ENCODE measurements at places on chromosomes 3 and 15.
A peak's percentile ranks its signal among the peaks of the same experiment; 100 is the strongest.

GRCh38 chr3:63972987-63973386 lies 50.3 kb downstream of the PSMD6 start:
- H3K36me3 ChIP-seq = peaks cover 16% of the 10 kb centered on the region
- no peak overlapping the region for H3K4me3 ChIP-seq
- peaks cover 82% of the 10 kb centered on the region for H3K4me1 ChIP-seq
- DNase-seq = no peak

GRCh38 chr3:195802795-195803194 lies 8.9 kb downstream of the MUC4 start:
- DNase-seq = no peak
- H3K27ac ChIP-seq = no peak overlapping the region
- H3K4me3 ChIP-seq = peak overlapping the region; percentile 38
- peaks cover 9% of the 10 kb centered on the region for H3K4me1 ChIP-seq
- H3K27me3 ChIP-seq = peaks cover 43% of the 10 kb centered on the region

DNA sequence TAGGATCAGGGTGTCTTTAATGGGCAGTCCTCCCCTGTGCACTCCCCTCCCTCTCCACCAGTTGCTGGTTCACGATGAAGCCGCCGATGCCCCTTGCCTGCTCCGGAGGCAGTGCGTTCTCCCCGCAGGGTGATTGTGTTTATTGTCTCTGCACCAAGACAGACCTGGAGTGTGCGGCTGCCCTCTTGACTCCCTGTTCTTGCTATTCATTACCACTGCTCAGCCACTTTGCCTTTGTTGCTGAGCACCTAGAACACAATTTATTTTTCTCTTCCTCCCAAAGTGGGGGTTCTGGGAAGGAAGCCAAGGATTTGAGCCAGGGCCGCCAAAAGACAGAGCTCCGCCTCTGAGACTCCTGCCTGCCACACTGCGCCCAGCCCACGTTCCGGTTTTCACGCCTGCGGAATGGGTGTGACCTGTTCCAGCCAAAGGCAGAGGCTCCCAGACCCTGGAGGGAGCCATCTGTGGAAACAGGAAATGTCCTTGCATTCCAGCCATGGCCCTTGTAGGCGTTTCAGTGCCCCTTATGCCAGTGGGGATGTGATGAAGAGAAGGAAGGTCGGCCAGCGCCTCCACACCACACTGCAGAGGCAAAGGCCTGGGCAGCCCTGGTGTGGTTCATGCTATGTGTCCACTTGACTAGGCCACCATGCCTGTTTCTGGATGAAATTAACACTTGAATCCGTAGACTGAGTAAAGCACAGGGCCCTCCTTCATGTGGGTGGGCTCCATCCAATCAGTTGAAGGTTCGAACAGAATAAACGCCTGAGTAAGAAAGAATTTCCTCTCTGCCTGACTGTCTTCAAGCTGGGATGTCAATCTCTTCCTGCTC lies 85.8 kb downstream of the HMG20A start:
- DNase-seq = no peak
- H3K4me3 ChIP-seq = no peak overlapping the region
- peaks cover 34% of the 10 kb centered on the region for H3K4me1 ChIP-seq
- H3K27me3 ChIP-seq = peaks cover 3% of the 10 kb centered on the region

GRCh38 chr3:114213292-114213626 lies 24.1 kb downstream of the ZNF80 start:
- no peaks in the 10 kb centered on the region for H3K4me1 ChIP-seq
- DNase-seq = peak; percentile 81
- H3K36me3 ChIP-seq = no peaks in the 10 kb centered on the region

- DNase-seq = no peak
- H3K27ac ChIP-seq = no peak overlapping the region
- H3K36me3 ChIP-seq = no peaks in the 10 kb centered on the region
- H3K4me3 ChIP-seq = no peak overlapping the region
- H3K27me3 ChIP-seq = peaks cover 30% of the 10 kb centered on the region
- H3K4me1 ChIP-seq = no peaks in the 10 kb centered on the region
These were observed 8.7 kb upstream of the ACSBG1 start for GRCh38 chr15:78243058-78243457.

DNA sequence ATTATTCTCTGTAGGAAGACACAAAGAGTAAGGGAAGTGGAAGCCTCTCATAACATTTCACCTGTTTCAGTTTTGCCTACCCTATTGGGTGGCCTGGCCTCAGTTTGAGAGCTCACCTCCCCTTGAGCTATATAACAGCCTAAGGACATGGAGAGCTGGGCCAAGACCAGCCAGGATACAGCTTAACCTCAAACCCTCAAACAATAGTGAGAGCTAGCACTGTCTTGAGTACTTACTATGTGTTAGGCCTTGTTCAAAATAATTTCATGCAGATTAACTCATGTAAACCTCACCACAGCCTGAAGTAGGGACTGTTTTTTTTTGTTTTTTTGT lies 15.0 kb upstream of the TBL1XR1 start:
- H3K27ac ChIP-seq = no peak overlapping the region
- no peak overlapping the region for H3K4me3 ChIP-seq
- peaks cover 4% of the 10 kb centered on the region for H3K27me3 ChIP-seq
- H3K4me1 ChIP-seq = no peaks in the 10 kb centered on the region
- no peaks in the 10 kb centered on the region for H3K36me3 ChIP-seq
- no peak for DNase-seq

- H3K36me3 ChIP-seq = peaks cover 60% of the 10 kb centered on the region
- H3K27ac ChIP-seq = no peak overlapping the region
- peaks cover 46% of the 10 kb centered on the region for H3K4me1 ChIP-seq
- H3K27me3 ChIP-seq = peaks cover 2% of the 10 kb centered on the region
- no peak overlapping the region for H3K4me3 ChIP-seq
These were observed 54.5 kb upstream of the ABHD10 start for GRCh38 chr3:111924283-111924682.

DNA sequence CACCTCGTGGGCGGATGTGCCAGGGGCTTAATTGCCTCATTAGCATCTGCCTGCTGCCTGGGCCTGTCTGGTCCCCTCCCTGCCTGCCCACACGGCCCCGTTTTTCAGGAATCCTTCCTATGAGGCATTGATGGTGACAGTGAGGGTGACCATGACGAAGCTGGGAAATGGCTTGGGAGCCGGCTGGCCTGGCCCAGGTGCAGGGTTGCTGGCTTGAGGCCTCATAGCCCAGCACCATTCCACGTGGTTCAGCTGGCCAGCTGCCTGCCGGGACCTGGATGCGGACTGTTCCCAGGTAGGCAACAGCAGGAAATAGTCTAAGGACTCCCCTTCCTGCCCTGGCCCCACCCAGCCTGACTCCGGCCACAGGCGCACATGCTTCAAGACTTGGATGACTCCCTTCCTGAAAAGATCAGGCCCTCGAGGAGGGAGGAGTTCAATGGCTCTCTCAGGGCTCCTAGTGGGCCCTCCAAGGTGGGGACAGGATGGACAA lies 8.9 kb upstream of the DUSP7 start:
- peaks cover 3% of the 10 kb centered on the region for H3K27me3 ChIP-seq
- H3K36me3 ChIP-seq = no peaks in the 10 kb centered on the region
- H3K4me1 ChIP-seq = peaks cover 24% of the 10 kb centered on the region
- no peak for DNase-seq
- no peak overlapping the region for H3K4me3 ChIP-seq
- no peak overlapping the region for H3K27ac ChIP-seq

GRCh38 chr3:5128849-5129248 lies 6.8 kb downstream of the ARL8B start:
- no peak for DNase-seq
- H3K4me1 ChIP-seq = peaks cover 37% of the 10 kb centered on the region
- H3K27me3 ChIP-seq = no peaks in the 10 kb centered on the region
- H3K27ac ChIP-seq = no peak overlapping the region
- H3K4me3 ChIP-seq = no peak overlapping the region

GRCh38 chr3:57803647-57804081 lies 47.6 kb downstream of the SLMAP start:
- H3K36me3 ChIP-seq = no peaks in the 10 kb centered on the region
- no peaks in the 10 kb centered on the region for H3K27me3 ChIP-seq
- peaks cover 79% of the 10 kb centered on the region for H3K4me1 ChIP-seq
- H3K27ac ChIP-seq = peak overlapping the region; percentile 69

DNA sequence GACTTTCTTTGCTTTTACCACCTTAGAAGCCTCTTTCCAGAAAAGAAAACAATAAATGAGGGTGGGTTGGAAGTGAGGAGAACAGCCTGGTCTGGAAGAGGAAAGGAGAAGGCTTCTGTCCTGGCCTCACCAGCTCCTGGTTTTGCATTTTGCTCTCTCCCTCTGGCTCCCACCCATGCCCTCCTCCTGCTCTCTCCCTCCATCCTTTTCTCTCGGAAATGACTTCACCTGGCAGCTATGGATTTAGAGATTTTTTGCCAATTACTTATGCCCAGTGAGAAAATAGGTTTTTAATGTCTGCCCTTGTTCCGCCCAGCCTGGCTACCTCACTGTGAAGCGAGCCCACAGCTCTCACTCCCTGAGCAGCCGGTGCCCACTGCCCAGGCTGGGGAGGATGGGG lies 77.9 kb upstream of the NTRK3 start:
- peaks cover 22% of the 10 kb centered on the region for H3K4me1 ChIP-seq
- DNase-seq = peak; percentile 60
- H3K27ac ChIP-seq = peak overlapping the region; percentile 34

DNA sequence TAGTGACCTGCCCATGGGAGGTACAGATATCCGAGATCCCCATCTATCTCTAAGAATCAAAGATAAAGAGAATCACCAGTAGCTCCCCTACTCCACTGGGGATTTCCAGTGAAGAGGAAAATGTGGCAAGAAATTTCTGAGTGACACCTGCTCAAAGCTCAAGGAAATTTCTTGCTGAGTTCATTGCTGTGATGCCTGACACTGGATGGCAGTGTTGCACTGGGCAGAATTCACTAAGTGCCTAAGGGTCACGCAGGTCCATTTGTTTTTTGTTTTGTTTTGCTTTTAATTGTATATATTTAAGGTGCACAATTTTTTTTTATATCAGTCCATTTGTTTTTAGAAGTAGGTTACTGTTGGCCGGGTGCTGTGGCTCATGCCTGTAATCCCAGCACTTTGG lies 109.5 kb upstream of the KCNAB1 start:
- H3K27ac ChIP-seq = no peak overlapping the region
- DNase-seq = no peak
- no peak overlapping the region for H3K4me3 ChIP-seq
- no peaks in the 10 kb centered on the region for H3K4me1 ChIP-seq
- H3K27me3 ChIP-seq = peaks cover 2% of the 10 kb centered on the region

DNA sequence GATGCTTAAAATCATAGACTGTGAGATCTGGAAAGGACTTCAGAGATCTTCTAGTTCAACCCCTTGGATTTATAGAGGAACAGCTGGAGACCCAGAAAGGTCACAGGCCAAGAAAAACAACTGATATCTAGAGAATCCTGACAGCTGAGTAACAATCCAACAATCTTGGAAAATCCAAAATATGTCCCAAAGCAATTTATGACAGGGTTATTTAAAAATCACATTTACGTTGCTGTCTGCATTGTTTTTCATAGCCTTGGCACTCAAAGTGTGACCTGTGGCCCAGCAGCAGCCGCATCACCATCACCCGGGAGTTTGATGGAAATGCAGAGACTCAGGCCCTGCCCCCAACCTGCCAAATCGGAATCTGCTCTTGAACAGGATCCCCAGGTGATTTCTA lies 78.8 kb downstream of the FBN1 start:
- peak overlapping the region; percentile 79 for H3K27ac ChIP-seq
- peaks cover 93% of the 10 kb centered on the region for H3K4me1 ChIP-seq
- H3K27me3 ChIP-seq = no peaks in the 10 kb centered on the region
- no peak for DNase-seq
- H3K4me3 ChIP-seq = peak overlapping the region; percentile 56
- H3K36me3 ChIP-seq = peaks cover 47% of the 10 kb centered on the region

DNA sequence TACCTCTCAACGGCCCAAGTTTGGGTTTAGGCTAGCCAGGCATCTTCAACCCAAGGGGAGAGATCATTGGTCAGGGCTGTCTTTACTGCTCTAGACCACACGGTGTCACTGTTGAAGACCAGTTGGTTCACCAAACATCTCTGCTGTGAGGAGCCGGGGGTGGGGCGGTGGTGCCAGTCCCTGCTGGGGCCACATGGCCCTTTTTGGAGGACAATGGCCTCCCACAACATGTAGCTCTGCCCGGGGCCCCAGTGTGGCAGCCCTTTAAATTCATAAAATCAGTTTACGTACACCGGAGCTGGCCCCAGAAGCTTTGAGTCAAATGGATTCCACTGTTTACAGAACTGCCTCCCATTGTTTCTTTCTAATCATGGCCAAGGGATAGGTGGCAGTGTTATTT lies 19.1 kb upstream of the TM4SF18 start:
- H3K27me3 ChIP-seq = no peaks in the 10 kb centered on the region
- DNase-seq = peak; percentile 48
- H3K4me3 ChIP-seq = no peak overlapping the region
- H3K36me3 ChIP-seq = no peaks in the 10 kb centered on the region
- H3K4me1 ChIP-seq = peaks cover 47% of the 10 kb centered on the region
- peak overlapping the region; percentile 71 for H3K27ac ChIP-seq

GRCh38 chr3:152266221-152266995 lies 2.3 kb upstream of the MBNL1 start:
- H3K4me3 ChIP-seq = peak overlapping the region; percentile 90
- peaks cover 46% of the 10 kb centered on the region for H3K4me1 ChIP-seq
- peaks cover 3% of the 10 kb centered on the region for H3K27me3 ChIP-seq
- DNase-seq = peak; percentile 92

GRCh38 chr3:124557-125179 lies 71.9 kb upstream of the CHL1 start:
- no peak for DNase-seq
- H3K27me3 ChIP-seq = no peaks in the 10 kb centered on the region
- no peak overlapping the region for H3K27ac ChIP-seq
- no peaks in the 10 kb centered on the region for H3K4me1 ChIP-seq
- H3K4me3 ChIP-seq = no peak overlapping the region
- no peaks in the 10 kb centered on the region for H3K36me3 ChIP-seq

DNA sequence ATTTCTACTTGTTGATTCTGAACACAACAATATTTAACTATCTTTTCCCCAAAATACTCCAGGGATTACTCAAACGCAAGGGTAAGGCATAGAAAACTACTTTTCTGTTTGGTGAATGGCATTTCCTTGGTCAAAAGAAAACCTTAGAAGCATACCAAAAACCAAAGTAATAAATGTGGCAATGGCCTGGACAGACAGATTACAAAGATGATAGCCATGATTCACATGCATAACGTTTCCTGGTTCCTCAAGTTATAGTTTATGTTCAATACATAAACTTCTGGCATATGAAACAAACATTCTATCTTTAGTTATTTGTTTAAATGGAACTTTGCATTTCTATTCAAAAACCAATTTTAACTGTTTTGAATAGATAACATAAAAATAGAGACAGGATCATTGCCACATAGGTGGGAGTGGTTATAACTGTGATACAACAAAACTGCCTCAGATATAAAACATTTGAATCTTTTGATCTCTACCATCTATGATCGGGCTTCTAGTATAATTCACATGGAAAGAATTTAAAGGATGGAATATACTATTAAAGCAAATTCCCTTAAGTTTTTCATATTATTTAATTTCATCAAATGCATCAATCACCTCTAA lies 32.1 kb downstream of the FOXP1 start:
- peaks cover 52% of the 10 kb centered on the region for H3K4me1 ChIP-seq
- H3K36me3 ChIP-seq = peaks cover 7% of the 10 kb centered on the region
- peak; percentile 79 for DNase-seq
- peak overlapping the region; percentile 60 for H3K4me3 ChIP-seq
- peak overlapping the region; percentile 70 for H3K27ac ChIP-seq

DNA sequence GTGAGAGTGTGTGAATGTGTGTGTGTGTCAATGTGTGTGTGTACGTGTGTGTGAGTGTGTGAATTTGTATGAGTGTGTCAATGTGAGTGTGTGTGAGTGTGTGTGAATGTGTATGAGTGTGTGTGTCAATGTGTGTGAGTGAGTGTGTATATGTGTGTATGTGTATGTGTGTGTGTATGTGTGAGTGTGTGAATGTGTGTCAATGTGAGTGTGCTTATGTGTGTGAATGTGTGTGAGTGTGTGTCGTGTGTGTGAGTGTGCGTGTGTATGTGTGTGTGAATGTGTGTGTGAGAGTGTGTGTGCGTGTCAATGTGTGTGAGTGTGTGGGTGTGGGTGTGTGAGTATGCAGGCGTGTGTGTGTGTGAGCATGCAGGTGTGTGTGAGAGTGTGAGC lies 93.5 kb upstream of the ALDH1A3 start:
- H3K4me3 ChIP-seq = no peak overlapping the region
- peaks cover 9% of the 10 kb centered on the region for H3K27me3 ChIP-seq
- no peaks in the 10 kb centered on the region for H3K36me3 ChIP-seq
- DNase-seq = no peak
- no peak overlapping the region for H3K27ac ChIP-seq
